ENCODE measurements at places on chromosomes 12 and 14. TPM values are rescaled to one million over a fixed set of nuclear protein-coding genes. Genes with fewer than 3 reads are reported as not detected.

GRCh38 chr12:47192051-47192450 is 112.3 kb upstream of the AMIGO2 start:
- no peak for DNase-seq
- H3K27ac ChIP-seq: no peak overlapping the region
- H3K4me1 ChIP-seq: peaks cover 84% of the 10 kb centered on the region
- H3K36me3 ChIP-seq: no peaks in the 10 kb centered on the region
- no peaks in the 10 kb centered on the region for H3K27me3 ChIP-seq

DNA sequence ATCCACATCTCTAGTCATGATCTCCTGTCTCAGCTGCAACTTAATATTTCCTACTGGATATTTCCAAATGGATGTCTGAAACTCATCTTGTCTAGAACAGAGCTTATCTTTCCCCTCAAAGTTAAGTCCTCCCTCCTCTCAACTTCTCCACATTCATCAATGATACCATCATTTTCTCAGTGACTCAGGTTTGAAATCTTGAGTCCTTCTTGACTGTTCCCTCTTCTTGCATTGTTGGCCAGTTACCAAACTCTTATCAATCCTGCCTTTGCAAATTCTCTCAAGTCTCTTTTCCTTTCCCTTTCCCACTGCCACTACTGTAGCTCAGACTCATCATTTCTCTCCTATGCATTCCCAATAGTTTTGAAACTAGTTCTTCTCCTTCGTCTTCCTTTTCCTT is 14.3 kb upstream of the CHURC1 start:
- no peak overlapping the region for H3K27ac ChIP-seq
- no peaks in the 10 kb centered on the region for H3K4me1 ChIP-seq
- no peak overlapping the region for H3K4me3 ChIP-seq
- no peak for DNase-seq
- H3K36me3 ChIP-seq: no peaks in the 10 kb centered on the region

- no peak for DNase-seq
- no peak overlapping the region for H3K4me3 ChIP-seq
- no peaks in the 10 kb centered on the region for H3K36me3 ChIP-seq
- no peak overlapping the region for H3K27ac ChIP-seq
- H3K27me3 ChIP-seq: no peaks in the 10 kb centered on the region
Measured at GRCh38 chr12:23556661-23557060, 392.8 kb downstream of the SOX5 start.

DNA sequence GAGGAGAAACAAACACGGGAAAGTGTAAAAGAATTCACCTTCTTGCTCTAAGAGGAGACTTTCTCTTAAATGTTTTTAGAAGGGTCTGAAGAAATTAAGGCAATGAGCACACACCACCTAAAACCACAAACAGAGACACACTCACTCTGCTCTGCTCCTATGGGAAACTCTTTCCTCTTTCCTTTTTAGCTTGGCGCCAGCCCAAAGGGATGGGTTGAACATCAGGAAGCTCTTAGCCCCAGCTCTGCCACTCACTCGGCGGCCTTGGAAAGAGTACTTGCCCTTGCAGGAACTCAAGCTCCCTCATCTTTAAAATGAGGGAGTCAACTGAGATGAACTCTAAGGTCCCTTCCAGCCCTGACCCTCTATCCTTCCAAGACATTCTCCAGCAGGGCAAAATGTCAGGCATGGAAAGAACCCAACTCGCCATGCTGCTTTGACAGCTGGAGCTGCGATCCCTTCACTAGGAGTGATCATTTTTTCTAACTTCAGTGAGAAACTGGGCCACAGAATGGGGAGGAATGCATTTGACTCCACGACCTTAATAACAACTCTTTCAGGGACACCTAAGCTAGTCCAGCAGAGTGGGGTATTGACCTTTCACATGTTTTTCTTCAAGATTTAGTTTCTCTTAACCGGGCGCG is 980 bp upstream of the RNASE8 start:
- H3K36me3 ChIP-seq: no peaks in the 10 kb centered on the region
- H3K4me1 ChIP-seq: no peaks in the 10 kb centered on the region
- no peak for DNase-seq
- H3K27ac ChIP-seq: no peak overlapping the region
- no peak overlapping the region for H3K4me3 ChIP-seq

GRCh38 chr12:16606201-16606849 is 363 bp upstream of the LMO3 start:
- DNase-seq: no peak
- H3K4me3 ChIP-seq: no peak overlapping the region
- H3K36me3 ChIP-seq: no peaks in the 10 kb centered on the region
- no peaks in the 10 kb centered on the region for H3K27me3 ChIP-seq
- no peak overlapping the region for H3K27ac ChIP-seq

- no peak overlapping the region for H3K4me3 ChIP-seq
- no peaks in the 10 kb centered on the region for H3K36me3 ChIP-seq
- H3K27ac ChIP-seq: no peak overlapping the region
- H3K27me3 ChIP-seq: no peaks in the 10 kb centered on the region
Measured at GRCh38 chr12:67925552-67925951, 63.7 kb upstream of the IFNG-AS1 start.

DNA sequence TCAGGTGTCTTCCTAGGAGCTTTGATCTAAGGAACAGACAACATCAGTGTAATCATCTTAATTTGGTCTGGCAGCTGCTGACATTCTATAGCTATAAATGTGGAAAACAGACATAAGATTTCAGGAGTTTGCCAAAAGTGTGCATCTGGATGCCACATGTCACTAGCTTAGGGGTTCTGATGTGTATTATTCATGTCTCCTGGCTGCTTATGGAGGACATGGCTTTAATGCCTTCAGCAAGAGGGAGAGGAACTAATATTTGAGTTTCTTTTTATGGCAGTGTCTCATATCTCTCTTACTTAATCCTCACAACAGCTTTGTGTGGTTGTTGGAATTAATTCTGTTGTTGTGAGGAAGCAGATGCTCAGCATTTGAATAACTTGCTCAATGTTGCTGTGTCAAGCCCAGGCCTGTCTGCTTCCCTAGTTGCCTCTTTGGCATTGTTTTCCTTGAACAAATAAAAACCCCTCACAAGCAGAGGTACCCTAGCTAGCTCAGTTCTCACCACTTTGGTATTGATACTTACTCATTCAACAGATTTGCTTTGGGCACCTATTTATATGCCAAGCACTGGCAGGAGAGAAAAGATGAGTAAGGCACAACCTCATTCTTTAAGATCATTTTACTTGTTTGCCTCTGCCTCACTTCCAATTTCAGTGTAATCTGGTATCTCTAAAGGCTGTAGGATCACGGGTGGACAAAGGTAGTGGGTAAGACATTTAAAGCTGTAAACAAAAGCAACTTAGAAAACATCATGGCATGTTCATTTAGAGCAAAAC is 39.8 kb upstream of the EID3 start:
- DNase-seq: no peak
- no peaks in the 10 kb centered on the region for H3K27me3 ChIP-seq
- H3K36me3 ChIP-seq: no peaks in the 10 kb centered on the region
- H3K27ac ChIP-seq: no peak overlapping the region
- H3K4me1 ChIP-seq: no peaks in the 10 kb centered on the region
- no peak overlapping the region for H3K4me3 ChIP-seq

- H3K4me3 ChIP-seq: no peak overlapping the region
- peaks cover 17% of the 10 kb centered on the region for H3K4me1 ChIP-seq
- DNase-seq: no peak
- no peak overlapping the region for H3K27ac ChIP-seq
Measured at GRCh38 chr12:118312578-118312977, 60.1 kb downstream of the TAOK3 start.

Gene ZC2HC1C
- 0.81 TPM for total RNA-seq

Gene CACNA1C
- 0.04 TPM for total RNA-seq

Gene FICD
- total RNA-seq: 5.9 TPM

Gene ETFBKMT
- 1.1 TPM for total RNA-seq

Gene TAS2R14
- total RNA-seq: 0.95 TPM

Gene GSKIP
- total RNA-seq: 23.7 TPM

Gene EXOC3L4
- not detected for total RNA-seq

Gene PPP1R12A
- total RNA-seq: 80.4 TPM

Data from CD8-positive, alpha-beta memory T cell (primary cell).